Activated naive CD4-positive, alpha-beta T cell treated with anti-CD3 and anti-CD28 coated beads, Interleukin-2, amount 10 ng/mL, durations not matched to agents 7 days and 5 days (primary cell): ENCODE measurements at places on chromosomes 5 and 9.

GRCh38 chr9:6590334-6590733, 55.2 kb downstream of the GLDC start:
- no peak for DNase-seq

DNA sequence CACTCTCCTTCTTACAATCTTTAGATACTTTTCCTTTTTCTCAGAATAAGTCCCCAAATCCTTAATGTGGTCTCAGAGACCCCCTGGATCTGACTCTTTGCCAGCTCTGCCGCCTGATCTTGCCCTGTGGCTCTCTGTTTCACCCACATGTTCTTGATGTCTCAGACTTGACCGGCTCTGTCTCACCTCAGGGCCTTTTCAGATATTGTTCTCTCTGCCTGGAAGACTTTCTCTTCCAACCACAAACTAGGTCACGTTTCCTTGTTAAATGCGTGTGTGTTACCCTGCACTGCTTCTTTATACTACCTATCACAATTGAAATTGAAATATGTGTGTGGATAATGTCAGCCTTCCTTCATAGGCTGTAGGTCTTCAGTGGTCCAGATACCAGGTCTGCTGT, 265.4 kb upstream of the NUDT12 start:
- no peak for DNase-seq

- no peak for DNase-seq
Measured at GRCh38 chr5:176739461-176740051, 70.8 kb upstream of the UNC5A start.

DNA sequence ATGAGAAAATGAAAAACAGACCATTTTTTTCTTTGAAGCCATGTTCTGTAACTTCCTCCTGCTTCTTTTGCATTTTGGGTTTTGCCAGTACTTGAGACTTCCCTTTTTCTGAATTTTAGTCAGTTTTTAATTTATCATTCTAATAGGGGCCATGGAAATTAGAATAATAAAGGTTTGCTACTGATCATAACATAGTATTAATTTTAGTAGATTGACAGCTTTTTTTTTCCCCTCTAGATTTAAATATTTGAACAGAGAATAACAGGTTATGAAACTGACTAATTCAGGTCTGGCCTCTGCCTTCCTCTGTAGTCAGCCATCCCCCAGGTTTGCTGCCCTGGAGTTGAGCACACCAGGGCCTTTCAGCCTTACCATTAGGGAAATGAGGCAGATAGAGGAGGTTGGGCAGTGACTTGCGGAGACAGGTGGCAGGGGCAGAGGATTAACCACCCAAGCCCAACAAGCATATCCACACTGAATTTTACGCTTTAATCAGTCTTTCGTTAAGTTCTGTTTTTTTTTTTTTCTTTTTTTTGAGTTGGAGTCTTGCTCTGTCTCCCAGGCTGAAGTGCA, 80.1 kb upstream of the TNFAIP8 start:
- DNase-seq: no peak

DNA sequence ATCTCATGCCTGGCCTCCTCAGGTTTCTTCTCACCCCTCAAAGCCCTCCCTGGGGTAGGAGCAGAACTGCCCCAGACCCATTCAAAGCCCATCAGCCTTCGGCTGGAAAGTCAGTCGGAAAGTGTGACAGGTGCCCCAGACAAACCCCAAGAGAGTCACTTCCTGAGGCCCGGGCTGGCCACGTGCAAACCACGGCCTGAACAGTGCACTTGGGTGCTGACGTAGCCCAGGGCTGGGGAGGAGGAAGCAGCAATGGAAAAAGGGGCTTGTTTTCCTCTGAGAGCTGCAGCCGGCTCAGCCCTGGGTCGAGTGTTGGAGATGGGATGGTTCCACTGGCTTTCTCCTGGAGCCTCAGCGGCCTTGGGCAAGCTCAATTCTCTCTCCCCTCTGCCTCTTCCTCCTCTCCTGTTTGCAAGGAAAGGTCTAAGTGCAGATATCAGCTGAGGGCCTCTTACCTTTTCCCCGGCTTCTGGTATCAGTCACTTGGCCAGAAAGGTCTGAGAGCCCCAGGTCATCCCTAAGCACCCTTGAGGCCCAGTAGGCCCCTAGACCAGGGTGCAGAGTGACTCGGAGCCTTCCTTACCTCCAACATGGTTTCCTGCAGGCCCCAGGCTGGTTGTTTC, 5.9 kb upstream of the EGR1 start:
- DNase-seq: peak; percentile 84

DNA sequence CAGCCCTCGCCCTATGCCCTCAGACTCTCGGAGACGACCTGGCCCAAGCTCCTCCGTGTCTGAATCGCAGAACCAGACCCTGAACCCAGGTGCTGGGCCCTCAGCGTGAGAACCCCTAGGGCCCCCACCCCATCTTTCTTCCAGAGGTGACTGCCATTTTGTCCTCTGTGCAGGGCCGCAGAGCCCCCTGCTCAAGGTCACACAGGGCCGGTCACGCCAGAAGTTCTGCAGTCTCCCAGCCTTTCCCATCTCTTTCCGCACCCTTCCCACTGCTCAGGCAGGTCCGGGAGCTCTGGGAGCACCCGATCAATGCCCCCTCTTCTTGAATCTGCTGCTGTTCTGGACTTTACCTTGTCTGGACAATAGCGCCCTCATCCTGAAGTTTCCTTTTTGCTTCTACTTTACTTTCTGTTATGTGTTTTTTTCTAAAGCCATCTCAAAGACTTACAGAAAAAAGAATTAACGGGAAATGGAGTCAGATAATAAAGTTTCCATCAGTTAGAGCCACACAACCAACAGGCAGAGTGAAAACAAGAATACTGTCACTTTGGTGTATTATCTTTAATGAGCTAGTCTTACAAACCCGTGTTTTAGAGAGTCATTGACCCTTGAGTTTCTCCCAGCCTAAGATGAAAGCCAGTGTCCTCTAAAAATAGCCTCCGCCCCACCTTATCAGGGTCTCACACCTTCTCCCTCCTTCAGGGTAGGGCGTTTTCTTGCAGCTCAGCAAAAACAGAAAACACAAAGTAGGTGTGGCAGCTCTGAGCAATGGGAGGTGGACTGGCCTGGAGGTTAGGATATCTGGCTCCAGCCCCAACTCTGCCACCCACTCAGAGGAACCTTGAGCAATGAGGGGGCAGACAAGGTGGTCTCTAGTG, 1.8 kb downstream of the TMOD1 start:
- no peak for DNase-seq

- DNase-seq: no peak
Measured at GRCh38 chr9:108606401-108606800, 249.4 kb downstream of the ACTL7B start.

- peak; percentile 26 for DNase-seq
Measured at GRCh38 chr9:110623462-110624025, 44.0 kb upstream of the SVEP1 start.

GRCh38 chr9:93141771-93142483, 7.9 kb upstream of the NINJ1 start:
- no peak for DNase-seq

DNA sequence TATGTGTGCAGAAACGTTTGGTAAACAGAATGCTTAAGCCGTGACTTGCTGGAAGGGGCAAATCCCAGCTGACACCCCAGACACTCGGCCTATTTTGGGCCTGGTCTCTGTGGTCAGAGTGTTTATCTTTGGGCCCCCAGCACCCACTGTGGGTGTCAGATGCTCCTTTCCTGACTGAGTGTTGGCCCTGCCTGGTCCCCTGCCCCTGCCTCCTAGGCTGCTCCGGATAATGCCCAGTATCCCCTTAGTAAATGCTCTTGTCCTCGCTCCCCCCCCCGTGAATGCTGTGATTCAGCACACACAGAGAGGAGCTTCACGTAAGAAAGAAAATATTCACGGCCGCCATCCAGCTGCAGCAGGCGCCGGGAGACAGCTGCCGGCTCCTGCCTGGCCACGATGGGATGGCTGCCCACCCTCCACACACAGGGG, 11.3 kb upstream of the ANGPTL2 start:
- no peak for DNase-seq

GRCh38 chr5:141557681-141558136, 61.1 kb downstream of the DIAPH1 start:
- peak; percentile 80 for DNase-seq

- DNase-seq: no peak
Measured at GRCh38 chr5:154199263-154199662, 8.7 kb downstream of the GALNT10 start.

GRCh38 chr5:173015192-173015591, 31.6 kb downstream of the ATP6V0E1 start:
- DNase-seq: no peak

DNA sequence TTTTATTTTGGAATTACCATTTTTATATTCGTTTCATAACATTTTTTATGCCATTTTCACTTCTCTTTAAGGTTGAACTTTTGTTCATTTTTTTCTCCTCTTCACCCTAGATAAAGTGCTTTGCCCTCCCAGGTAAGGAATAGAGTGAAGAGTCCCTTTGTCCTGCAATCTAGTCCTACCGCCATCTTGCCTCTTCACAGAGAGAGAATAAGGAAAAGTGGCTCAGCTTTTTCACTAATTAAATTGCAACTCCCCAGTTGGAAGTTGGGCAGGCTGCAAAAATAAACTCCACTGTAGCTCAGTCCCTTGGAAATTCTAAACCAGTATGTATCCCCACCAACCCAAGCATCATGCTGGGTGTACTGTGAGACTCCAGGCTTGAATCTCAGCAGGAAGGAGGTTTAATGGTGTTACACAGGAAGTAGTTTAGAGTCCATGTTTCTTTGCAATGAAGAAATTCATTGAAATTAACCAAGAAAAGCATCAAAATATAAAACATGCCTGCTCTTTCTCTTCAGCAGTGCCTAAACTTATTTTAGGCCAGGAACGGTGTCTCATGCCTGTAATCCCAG, 60.3 kb upstream of the PCSK1 start:
- DNase-seq: no peak

DNA sequence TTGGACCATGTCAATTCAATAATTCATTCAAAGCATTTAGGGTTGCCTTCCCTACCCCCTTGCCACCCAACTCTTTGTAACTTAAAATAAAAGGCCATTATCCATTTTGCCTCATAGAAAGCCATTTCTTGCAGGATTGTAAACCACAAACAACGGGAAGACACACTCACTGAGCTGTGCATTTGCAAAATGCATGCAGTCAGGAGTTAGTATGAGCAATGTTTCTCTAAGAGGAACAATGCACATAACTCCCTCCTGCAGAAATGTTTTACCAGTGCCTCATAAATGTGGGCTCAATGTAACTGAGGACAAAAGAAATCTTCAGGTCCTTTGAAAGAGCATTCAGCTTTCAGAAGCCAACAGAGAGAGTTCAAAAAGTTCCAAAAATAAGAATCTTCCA, 98.5 kb upstream of the ABCA1 start:
- no peak for DNase-seq

DNA sequence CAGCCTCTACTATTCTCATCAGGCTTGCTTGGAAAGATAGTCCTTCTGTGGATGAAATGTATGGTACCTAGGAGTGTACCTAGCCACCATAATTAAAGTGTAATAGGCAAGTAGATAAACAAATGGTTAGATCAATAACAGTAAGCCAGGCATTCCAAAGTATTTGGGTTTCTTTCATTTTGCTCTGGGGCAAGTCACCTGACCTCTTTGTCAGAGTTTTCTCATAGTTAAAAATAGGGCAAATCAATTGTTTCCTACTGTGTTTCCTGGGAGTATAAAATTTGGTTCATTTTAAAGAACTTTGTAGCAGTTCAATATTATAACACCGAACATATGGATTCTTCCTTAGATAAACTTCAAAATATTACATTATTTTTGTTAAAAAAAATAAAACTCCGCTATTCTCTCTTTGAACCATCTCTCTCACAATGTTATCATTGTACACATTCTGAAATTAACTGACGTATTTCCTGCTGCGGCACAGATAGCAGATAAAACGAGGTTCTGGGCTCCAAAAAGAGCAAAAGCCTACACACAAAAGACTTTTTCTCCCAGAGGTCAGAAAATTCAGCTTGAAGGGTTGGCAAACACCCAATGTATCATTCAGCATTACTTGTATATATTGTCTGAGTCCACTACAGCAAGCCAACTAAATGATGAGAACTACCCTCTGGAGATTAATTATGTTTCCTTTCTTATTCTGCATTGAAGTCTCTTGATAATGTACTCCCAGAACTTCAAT, 267.9 kb downstream of the COX7C start:
- DNase-seq: no peak

DNA sequence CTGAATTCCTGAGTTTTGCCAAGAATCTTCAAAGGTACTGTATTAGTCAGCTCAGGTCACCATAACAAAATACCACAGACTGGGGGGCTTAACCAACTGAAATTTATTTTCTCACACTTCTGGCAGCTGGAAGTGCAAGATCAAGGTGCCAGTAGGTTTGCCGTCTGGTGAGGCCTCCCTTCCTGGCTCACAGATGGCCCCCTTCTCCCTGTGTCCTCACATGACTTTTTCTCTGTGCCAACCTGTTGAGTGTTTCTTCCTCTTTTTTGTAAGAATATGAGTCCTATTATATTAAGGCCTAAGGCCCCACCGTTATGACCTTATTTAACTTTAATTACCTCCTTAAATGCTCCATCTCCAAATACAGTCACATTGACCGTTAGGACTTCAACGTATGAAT, 156.1 kb upstream of the KIF2A start:
- DNase-seq: no peak

- DNase-seq: no peak
Measured at GRCh38 chr5:33755231-33755630, 136.6 kb downstream of the ADAMTS12 start.

- no peak for DNase-seq
Measured at GRCh38 chr5:135124128-135124527, 90.1 kb upstream of the PITX1 start.

GRCh38 chr5:32984851-32985610, 273.9 kb downstream of the NPR3 start:
- no peak for DNase-seq

DNA sequence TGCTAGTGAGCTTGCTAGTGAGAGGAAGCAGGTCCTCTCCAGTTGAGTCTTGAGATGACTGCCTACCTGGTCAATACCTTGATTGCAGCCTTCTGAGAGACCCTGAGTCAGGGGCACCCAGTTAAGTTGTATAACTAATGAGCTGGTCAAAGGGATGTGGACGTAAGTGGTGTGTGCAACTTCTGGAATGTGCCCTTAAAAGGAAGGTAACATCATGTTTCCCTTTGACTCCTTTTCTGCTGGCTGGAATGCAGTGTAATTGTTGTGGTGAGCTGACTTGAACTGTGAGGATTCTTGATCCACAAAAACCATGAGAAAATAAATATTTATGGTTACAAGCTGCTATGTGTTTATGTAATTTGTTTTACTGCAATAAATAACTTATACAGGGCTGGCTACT, 2.4 kb upstream of the SNX2 start:
- DNase-seq: no peak

- no peak for DNase-seq
Measured at GRCh38 chr9:1273859-1274258, 223.7 kb downstream of the DMRT2 start.

DNA sequence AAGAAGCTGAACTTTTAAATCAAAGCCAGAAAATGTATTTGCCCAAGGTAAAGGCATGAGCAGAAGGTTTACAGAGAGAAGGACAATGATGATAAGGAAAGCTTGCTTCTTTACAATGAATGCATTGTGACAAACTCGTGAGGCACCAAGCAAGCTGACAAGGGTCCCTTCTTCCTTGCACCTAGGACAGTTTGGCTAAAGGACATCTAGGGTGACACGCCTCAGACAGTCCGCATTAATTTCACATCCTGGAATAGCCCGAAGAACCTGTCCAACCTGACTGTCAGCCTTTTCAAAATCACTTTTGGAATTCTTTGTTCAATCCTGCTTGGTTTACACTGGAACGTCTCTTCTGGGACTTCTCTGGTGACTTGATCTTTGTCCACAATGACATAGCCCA, 146.4 kb upstream of the MAP3K1 start:
- DNase-seq: no peak

GRCh38 chr5:2852446-2852845, 101.0 kb upstream of the IRX2 start:
- no peak for DNase-seq
